ENCODE measurements at places on chromosomes 13 and 19.

DNA sequence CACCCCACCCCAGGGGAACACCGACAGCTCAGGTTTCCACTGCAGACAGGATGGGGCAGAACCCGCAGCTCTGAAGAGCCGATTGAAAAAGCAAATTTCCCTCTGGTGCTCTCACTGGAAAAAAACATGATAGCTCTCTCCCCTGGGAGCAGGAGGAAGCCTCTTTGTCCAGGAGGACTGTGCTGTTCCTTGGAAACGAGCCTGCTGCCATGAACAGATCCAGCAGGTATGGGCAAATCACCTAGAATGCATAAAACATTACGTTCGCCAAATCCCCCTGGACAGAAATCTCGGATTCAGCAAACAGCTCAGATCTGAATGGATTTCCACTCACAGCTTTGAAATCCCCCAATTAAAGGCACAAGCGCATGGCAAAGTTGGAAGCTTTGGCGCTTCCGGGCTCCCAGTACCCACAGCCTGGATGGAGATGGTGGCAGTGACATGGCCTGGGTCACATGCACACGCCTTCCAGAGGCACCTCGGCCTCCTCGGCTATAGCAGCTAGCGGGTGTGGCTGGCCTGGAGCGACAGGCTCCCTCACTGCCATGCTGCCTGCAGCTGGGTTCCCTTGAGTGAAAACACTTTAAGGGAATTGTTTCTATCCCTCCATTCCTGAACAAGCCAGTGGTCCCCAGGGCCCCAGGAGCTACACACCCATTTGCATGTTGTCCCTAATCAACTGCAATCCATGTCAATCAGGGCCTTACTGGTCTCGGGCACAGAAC is 59.1 kb downstream of the CEBPG start:
- DNase-seq, result no peak

DNA sequence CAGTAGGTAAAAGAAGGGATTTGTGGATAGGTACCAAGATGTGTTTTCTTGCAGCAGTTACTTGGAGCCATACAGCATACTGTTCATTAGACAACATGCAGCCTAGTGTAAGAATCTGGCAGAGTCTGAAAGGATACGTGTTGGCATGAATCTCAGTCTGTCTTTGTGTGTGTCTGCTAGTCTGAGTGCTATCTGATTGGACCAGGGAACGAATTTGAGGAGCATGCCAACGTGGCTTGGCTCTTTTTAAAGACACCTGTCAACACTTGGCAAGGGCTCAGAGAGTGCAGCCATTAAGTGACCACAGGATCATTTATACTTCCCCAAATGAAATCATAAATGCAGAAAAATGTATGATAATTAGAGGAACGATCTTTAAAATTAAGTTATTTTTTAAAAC is 27.6 kb upstream of the ATXN8OS start:
- DNase-seq, result no peak

DNA sequence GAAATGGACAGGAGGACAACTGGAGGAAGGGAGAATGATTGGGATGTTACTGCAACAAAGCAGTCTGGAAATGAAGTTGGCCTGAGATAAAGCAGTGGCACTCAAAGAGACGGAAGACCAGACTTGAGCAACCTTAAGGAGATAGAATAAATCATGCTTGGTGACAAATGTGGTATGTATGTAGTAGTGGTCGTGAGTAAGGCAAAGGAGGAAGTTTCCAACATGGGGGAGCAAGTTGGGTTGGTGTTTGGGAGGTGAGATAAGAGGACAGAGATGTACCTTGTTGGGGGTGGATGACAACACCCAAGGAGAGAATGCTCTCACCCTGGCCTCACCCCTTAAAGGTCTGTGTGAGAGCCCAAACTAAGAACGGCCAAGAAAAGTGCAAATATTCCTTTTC is 420.5 kb downstream of the DIAPH3 start:
- no peak for DNase-seq

GRCh38 chr19:35717665-35718344 is at the start of gene KMT2B:
TSS of gene KMT2B (plus strand) at chr19:35718003. CDS start at chr19:35718019, 16 bp downstream.
- no peak for DNase-seq

- no peak for DNase-seq
These were observed 146.2 kb downstream of the GPC6 start for GRCh38 chr13:93372856-93373255.

- DNase-seq, result no peak
These were observed 177.3 kb downstream of the DNAJC15 start for GRCh38 chr13:43200736-43201135.

- DNase-seq, result peak; percentile 12
These were observed 47.1 kb downstream of the TGDS start for GRCh38 chr13:94548821-94549231.

DNA sequence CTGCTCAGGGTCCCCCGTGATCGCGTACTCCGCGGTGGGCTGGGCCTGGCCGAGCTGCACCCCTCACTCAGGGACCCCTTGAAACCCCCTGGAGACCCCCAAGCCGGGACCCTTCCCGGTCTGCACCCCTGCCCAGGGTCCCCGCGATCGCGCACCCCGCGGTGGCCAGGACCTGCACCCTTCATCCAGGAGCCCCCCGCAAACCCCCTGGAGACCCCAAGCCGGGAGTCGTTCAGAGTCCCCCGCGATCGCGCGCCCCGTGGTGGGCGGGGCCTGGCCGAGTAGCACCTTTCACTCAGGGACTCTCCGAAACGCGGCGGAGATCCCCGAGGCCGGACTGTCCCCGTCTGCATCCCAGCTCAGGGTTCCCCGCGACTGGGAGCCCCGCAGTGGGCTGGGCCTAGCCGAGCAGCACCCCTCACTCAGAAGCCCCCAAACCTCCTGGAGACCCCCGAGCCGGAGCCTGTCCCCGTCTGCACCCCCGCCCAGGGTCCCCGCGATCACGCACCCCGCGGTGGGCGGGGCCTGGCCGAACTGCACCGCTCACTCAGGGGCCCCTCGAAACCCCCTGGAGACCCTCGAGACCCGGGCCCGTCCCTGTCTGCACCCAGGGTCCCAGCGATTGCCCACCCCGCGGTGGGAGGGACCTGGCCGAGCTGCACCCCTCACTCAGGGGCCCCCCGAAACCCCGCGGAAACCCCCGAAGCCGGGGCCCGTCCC is 748 bp downstream of the LMNB2 start:
- DNase-seq, result no peak

DNA sequence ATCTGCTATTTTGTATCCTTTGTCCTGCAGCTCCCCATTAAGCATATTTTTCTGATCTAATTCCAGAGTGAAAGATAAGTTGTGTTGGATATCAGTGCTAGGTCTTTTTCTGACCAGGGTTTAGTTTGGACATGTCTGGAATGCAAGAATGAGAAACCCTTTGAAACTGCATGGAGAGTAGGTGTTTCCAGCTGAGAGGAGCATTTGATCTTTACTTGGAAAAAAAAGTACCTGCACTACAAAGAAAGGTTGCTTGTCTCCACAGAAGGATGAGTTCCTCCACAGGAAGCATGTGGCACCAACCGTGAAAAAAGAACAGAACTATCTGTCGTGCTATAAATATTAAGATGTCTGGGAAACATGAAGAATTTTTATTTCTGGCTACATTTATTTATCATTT is 36.6 kb upstream of the MED4 start:
- no peak for DNase-seq

DNA sequence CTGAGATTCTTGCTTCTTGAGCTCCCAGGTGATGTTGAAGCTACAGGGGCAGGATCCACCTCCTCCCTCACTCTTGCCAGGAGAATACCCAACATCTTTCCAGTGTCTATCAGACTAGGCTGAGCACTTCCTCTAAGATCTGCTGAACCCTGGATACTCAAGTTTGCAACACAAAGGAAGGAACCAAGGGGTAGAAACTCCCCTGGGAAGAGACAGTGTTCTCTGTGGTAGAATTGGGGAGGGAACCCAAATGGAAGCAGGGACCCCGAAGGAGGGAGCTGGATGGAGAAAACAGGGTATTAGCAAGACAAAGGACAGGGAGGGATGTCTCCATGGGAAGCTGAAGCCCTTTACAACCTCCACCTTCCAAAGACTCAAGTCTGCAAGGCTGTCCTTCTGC is 117.6 kb downstream of the DNAJC15 start:
- DNase-seq, result peak; percentile 71

DNA sequence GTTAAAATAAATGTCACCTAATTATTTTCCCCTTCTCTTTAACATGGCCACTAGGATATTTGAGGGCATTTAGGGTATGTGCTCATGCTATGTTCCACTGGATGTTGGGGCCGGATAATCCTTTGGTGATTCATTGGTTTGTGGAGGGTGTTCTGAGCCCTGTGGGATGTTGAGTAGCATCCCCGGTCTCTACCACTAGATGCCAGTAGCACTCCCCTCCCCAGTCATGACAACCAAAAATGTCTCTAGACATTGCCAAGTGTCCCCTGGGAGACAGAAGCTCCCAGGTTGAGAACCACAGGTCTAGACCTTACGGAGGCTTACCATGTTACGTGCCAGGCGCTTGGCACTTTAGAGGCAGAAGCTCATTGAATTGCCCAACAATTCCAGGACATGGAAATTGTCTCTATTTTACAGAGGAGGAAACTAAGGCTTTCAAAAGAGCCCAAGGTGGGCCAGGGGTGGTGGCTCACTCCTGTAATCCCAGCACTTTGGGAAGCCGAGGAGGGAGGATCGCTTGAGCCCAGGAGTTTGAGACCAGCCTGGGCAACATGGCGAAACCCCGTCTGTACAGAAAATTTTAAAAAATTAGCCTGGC is 14.1 kb downstream of the SHANK1 start:
- DNase-seq, result no peak

DNA sequence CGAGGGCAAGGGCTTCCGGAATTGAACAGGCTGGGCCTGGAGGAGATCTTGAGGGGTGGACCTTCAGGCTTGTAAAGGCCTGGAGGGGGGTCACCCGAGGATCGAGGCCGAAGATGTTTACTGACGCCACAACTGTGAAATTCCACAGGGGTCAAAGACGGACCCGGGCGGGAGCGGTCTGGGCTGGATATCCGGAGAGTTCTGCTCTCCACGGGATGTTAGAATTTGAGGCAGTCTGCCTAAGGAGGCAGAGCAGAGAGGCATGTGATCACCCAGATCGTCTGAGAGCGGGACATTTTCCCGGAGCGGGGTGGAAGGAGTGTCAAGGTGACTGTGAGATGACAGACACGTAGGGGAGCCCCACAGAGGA is 13.2 kb downstream of the KLHL26 start:
- DNase-seq, result no peak

DNA sequence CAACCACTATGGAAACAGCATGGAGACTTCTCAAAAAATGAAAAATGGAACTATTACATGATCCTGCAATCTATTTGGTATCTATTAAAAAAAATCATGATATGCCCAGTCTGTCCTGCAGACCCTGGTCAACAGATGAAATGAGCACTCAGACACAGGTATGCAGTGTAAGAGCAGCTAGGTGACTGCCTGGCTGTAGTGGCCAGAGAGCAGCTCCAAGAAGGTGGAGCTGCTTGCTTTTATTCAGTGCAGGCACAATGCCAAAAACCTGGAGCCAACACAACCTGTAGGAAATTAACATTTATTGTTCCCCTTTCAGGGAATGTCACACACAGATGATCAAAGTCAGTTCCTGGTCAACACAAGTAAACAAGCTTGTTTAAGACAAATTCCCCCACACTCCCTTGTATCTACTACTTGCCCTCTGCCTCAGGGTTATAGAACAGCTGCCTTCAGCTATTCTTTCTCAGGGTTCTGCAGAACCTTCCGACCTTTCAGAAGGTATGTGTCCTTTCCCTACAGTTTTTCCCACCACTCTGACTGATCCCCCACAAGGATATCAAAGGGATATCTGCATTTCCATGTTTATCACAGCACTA is 933.7 kb upstream of the SLITRK5 start:
- DNase-seq, result no peak

DNA sequence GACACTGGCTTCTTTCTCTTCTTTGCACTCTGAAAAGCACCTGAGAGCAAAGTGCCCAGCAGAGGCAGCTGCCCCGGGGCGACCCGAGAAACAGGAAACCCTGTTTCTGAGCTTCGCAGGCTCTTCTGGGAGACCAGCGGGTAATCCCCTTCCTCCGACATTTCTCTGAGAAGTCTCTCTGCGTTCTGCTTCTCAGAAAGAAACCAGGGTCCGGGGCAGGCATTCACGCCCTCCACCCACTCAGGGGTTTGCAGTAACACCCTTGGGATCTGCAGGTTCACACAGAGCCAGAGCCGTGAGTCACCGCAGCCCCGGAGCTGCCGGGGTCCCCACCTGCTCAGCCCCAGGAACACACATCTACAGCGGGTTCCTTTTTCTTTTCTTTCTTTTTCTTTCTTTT is 86.0 kb downstream of the GADD45B start:
- no peak for DNase-seq

DNA sequence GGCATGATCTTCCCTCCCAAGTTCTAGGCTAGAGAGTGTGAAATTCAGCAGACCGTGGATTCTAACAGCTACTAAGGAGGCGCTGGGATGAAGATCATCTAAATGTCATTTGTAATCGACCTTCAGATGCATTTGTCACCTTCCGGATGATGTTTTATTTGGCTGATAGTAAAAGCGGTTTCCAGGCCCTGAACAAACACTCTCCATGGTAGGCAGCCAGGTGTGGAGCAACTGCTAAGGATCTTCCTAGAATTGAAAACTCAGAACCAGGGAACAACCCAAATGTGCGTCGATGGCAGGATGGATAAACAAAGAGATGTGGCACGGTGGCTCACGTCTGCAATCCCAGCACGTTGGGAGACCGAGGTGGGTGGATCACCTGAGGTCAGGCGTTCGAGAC is 107.2 kb upstream of the CACNA1A start:
- no peak for DNase-seq

- DNase-seq, result no peak
These were observed 131.5 kb upstream of the SPACA7 start for GRCh38 chr13:112244495-112245177.

- DNase-seq, result no peak
These were observed 187.7 kb downstream of the ABCC4 start for GRCh38 chr13:95113601-95114000.

DNA sequence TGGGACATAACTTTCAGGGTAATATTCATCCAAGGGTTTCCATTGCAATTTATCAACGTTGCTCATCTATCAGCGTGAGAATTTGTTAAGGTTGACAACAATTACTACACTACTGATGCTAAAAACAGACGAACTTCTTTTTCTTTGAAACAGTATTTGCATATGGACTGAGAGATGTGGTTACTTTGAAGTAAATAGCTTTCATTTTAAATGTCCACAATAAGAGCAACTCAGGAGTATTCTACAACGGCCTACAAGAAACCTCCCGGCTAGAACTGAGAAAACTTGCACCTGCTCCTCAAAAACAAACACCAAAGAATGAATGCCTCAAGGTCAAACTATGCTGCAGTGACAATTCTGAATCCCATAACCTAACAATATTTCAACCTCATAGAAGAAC is 238.4 kb downstream of the IRS2 start:
- DNase-seq, result no peak

DNA sequence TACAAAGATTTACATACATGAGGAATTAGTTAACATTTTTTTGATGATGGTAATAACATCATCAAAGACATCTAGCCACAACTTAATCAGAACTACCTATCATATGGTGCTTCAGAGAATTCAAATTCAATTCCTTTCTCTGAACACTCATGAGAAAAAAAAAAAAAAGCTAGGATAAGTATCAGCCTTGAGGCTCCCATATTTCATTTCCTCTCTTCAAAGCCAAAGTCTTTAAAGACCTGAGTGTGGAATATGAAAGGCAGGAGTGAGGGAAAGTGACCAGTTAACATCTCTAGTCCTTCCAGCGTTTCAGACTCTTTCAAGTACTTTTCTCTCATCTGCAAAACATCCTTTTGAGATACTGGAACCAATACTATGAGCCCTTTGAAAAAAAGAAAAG is 137.5 kb downstream of the DCLK1 start:
- DNase-seq, result no peak

All from iPS DF 19.7 (cell line).